Muscle of back (tissue), 13 donors: ENCODE measurements at places on chromosomes 12 and 14.
A peak's percentile ranks its signal among the peaks of the same experiment; 100 is the strongest.

DNA sequence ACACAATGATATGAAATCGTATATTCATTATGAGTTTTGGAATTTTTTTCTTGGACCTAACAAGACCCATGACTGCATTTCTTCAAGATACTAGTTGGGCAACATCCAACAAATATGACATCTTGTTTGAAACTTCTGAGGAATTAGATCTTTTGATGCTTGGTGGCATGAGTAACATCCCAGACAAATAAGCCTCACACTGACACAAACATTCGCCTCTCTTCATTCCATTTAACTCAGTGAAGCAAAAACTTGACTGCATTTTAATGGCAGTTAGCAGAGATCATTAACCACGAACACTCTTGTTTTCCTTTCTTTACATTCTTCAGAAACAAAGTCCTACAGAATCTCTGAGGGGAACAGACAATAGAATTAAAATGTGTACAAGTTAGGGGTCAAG, 758.3 kb downstream of the C12orf50 start:
- peak; percentile 31 for DNase-seq

DNA sequence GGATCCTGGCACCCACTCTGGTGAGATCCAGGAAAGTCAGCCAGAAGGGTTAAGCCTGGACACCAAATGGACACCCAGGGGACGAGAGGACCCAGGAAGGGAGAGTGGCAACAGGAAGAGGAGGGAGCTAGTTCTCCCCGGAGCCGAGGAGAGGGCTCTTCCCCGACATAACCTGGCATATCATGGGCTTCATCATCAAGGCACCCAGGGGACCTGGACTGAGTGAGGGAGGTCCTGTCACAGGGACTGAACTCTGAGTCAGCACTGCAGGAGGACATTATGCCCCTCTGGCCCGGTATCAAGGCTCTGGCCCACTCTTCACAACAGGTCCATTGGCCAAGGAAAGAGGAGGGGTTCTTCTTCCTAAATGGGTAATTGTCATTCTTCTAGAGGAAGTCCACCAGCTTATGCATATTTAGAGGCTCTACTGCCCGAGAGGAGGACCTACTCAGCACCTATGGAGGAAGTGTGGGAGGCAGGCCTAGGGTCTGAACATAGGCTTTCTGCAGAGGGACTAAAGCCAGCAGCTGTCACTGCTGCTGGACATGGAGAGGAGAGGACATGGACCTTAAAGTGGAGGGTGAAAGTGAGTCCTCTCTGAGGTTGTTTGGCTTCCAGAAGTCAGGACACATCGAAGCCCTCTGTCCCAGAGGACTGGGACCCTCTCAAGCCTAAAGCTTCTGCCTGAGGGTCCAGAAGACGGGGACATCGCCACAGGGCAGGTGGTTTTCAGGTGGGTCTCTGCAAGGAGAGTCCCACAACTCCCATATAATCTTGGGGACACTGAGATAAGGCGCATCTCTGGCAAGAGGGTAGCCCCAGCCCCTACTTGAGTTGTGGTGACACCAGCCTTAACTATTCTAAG, 18.6 kb downstream of the ISCA2 start:
- no peak for DNase-seq

GRCh38 chr12:24069532-24070395, 120.3 kb upstream of the SOX5 start:
- peak; percentile 34 for DNase-seq

DNA sequence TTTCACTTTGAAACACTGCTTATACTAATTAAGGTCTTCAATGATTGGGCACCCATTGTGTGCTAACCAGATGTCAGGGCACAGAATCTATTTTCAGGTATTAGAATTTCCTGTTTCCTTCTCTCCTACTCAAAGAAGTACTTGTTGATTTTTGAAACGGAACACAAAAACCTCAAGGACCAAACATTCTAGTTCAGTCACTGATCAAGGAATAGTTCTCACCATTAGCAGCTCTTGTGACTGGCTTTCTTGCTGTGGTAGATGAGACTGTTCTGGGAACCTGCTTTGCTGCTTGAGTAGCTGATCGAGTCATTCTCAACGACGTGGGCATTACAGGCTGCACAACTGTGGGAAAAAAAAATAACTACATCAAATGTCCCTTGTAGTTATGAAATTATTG, 11.0 kb downstream of the DLGAP5 start:
- no peak for DNase-seq

DNA sequence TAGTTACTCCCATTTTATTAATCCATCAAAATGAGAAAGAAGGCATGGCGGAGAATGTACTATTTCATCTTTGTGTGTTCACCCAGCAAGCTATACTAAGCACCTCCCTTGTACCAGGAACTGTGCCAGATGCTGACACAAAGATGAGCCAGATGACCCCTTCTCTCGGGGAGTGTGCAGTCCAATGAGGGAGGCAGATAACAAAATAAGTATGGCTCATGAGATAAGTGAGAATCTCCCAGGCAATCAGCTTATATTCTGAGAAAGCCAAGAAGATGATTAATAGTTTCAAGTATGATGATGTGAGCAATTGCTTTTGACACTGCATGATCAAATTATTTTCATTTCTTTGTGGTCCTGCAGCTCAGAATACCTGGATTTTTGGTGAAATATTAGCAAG, 1.3 kb upstream of the TMEM233 start:
- DNase-seq, result peak; percentile 7

DNA sequence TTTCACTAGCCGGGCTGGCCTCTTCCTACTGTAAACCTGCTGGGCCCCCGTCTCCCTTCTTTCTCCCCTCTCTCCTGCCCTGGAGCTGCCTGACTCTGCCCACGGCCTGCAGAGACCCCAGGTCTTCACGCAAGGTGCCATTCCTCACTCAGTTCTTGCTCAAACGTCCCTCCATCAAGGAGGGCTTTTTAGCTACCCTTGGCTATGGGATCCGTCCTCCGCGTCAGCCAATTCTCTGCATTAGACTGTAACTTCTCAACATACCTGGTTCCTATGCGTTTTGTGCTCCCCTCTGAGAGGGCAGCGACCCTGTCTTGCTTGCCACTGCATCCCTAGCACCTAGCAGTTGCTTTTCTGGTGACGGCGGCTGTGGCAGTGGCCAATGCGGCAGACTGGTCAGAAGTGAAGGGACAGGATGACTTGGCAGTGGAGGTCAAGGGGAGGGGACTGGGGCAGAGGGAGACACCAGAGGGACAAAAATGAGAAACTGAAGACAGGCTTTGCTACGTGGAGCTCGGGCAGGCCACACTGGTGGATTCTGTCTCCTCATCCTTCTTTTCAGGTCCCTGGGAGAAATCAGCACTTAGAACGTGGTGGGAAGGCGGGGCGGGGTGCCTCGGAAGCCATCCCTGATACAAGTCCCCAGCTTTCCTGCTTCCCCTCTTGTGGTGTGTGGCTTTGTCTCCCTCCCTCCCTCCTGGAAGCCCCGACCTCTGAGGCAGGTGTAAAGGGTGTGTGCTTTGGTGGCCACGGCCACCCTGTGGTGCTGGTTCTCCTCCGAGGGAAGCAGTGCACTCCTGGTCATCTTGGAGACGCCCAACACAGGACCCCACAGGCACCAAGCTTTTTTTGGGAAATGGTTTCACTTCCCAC, 1.8 kb downstream of the B3GNT4 start:
- no peak for DNase-seq

- DNase-seq, result no peak
Measured at GRCh38 chr12:117900561-117900960, 68.2 kb downstream of the KSR2 start.

DNA sequence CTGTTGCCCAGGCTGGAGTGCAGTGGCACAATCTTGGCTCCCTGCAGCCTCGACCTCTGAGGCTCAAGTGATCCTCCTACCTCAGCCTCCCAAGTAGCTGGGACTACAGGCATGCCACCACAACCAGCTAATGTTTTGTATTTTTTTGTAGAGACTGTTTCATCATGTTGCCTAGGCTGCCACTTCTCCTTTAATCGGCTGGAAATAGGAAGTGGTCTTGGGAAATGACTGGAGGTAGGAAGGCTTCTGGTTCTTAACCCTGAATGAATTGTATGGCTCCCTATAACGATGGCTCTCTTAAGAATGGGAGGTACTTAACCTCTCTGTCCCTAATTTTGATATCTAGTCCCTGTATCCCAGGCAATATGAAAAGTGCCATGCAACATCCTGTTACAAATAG, 113.9 kb upstream of the USP15 start:
- DNase-seq, result no peak

DNA sequence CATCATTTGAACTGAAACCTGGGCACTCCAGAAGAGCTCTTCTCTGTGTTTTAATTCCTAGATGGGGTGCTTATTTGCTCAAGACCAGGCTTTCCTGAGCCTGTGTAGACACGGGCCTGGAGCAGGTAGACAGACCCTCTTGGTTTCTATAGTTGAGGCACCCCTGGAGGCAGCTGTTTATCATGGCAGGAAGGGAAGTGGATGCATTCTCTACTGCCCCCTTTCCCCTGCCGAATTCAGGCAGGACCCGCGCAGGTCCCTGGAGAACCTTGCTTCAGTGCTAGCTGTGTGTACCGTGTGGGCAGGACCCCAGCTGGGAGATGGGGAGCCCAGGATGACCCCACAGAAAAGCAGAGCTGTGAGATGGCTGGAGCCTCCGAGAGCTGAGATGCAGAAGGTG, 6.0 kb downstream of the CACNA1C start:
- DNase-seq, result no peak

DNA sequence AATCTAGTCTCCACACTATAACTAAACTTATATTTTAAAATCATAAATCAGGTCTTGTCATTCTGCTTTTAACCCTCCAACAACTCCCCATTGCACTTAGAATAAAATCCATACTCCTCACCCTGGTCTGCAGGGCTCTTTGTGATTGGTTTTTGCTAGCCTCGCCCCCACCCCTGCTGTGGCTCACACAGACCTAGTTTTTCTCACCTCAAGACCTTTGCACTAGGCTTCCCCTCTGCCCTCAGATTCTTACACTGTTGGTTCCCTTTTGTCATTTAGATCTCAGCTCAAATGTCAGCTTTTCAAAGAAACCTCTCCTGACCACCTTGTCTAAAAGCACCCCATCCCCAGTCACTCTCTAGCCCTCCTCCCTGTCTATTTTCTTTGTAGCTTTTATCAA, 10.7 kb upstream of the LHX5 start:
- no peak for DNase-seq

DNA sequence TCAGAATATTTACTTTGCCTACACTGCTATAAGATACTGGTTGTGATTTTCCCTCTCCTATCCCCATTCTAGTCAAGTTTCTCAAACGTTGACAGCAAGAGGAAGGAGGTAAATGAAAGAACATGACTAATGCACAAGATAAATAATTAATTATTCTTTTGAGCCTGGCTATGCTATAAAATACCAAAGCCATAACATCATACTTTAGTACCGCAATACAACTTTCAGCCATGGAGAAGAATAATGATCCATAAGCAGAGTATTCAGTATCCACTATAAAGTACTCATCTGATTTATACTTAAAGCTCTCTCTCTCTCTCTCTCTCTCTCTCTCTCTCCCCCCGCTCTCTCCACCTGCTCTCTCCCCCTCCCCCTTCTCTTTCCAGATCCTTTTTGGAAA, 41.3 kb downstream of the TDG start:
- DNase-seq, result no peak

DNA sequence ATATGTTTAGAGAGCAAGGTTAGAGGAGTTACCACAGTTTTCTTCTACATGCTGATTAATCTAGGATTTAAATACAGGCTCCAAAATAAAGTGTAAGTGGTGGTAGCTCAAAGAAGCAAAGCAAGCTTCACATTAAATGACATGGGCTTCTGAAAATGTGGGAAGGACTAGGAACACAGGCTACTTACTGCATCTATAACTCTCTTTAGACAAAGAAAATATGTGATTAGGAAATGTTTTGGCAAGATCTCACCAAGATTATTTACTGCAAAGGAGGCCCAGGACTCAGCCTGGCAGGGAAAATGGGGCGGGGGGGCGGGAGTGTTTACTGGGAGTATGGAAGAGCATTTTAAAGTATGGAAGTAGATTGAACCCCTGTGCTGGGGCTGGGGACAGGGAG, 39.4 kb downstream of the ETV6 start:
- DNase-seq, result no peak

GRCh38 chr12:632102-632696, 31.0 kb downstream of the NINJ2 start:
- DNase-seq, result peak; percentile 56

DNA sequence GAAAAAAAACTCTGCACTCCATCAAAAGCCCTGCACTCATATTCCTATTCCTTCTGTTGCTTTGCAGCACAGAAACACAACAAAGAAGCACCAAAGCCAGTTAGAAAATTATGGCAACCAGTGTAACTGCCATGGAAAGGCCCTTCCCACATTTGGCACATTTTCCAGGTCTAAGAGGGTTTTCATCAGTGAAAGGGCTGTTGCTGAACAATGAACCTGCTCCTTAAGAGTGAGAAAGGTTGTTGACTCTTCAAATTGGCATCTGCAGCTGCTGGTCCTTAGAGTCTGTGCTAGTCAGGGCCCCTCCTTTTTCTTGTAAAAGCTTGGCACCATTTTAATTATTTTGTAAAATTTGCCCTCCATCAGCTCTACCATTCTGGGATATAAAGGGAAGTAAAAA, 378.7 kb upstream of the KITLG start:
- no peak for DNase-seq

- no peak for DNase-seq
Measured at GRCh38 chr14:75259510-75259855, 19.1 kb upstream of the FOS start.

- DNase-seq, result peak; percentile 33
Measured at GRCh38 chr14:23376482-23377197, at the start of gene CMTM5. Gene CMTM5 (plus strand): TSS chr14:23377046. CDS start chr14:23377252, 206 bp downstream.

- DNase-seq, result no peak
Measured at GRCh38 chr12:98332642-98333041, 182.7 kb upstream of the TMPO start.

DNA sequence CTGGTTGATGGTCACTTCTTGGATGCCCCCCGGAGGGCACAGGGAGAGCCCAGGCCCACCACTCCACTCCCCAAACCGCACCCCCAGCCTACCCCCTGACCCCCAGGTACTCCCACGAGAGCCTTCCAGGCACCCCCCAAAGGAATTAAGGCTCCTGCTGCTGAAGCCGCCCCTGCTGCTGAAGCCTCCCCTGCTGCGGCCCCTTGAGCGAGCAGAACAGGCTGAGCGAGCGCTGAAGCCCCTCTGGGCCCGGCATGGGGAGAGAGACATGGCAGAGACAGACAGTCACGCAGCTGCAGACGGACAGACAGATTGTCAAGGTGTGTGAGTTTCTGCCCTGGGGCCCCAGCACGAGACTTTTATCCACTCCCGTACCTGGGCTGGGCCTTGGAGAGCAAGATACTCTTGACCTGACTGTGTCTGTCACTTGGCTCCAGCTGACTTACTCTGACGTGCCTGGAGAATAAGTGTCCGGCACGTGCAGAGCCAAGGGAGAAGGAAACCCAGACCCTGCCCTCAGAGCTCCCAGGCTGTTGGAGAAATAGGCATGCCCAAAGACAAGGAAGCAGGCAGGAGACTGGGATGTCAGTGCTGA, at the start of gene KRT78:
Gene KRT78 (minus strand): TSS at position 334 of the 595 bp plus-strand sequence. CDS start 64 bp downstream, at position 270.
- DNase-seq, result no peak
